ENCODE measurements at places on chromosomes 3 and 15.
A peak's percentile ranks its signal among the peaks of the same experiment; 100 is the strongest.

- no peak for DNase-seq
Measured at GRCh38 chr3:146542978-146543377, 1.4 kb downstream of the PLSCR1 start.

- no peak for DNase-seq
Measured at GRCh38 chr3:29754346-29754745, 473.5 kb downstream of the RBMS3 start.

- DNase-seq: no peak
Measured at GRCh38 chr3:117252208-117252607, 542.6 kb downstream of the TUSC7 start.

GRCh38 chr3:14307656-14308302 lies 94.6 kb upstream of the SLC6A6 start:
- DNase-seq: no peak

DNA sequence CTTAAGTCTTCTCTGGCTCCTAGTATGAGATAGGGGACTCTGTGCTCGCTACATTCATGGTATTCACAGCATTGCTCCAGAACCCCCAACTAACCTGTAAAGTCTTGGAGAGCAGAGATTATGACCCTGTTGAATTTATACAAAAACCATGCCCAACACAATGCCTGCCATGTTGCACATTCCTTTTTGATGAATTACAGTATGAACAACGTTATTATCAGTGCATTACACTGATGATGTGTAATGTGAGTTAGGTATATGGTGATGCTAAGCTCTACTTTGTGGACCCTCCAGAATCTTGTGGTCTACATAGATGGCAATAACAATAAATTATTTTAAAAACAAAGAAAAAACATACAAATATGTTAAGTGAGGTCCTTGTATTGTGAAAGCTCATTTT lies 64.3 kb downstream of the EOMES start:
- DNase-seq: no peak

DNA sequence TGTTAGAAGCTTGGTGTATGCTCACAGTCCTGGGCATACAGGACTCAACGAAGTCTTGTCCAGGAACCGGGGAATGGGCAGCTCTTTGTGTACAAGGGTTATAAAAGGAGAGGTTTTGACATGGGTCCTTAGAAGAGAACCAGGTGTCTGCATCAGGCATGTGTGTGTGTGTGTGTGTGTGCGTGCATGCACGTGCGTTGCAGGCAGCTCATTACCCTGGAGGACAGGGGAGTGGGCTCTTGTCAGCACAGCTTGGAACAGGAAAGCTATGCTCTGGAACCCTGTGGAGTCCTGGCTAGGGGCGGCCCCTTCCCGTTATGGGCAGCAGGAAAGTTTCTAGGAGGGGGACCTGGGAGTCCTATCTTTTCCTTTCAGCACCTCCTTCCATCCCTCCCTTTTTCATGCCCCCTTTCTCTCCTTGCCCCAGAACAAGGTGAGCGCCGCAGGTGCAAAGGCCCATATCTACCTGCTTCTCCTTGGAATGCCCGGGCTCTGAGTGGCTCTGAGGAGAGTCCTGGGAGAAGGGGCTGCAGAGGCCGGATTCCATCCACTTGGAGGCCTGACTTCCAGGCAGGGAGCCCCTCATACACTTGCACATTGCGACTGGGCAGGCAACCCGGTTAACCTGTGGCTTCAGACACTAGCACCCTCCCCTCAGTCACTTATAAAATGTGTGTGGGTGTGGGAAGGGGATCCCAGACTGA lies 33.9 kb upstream of the LCTL start:
- DNase-seq: no peak

DNA sequence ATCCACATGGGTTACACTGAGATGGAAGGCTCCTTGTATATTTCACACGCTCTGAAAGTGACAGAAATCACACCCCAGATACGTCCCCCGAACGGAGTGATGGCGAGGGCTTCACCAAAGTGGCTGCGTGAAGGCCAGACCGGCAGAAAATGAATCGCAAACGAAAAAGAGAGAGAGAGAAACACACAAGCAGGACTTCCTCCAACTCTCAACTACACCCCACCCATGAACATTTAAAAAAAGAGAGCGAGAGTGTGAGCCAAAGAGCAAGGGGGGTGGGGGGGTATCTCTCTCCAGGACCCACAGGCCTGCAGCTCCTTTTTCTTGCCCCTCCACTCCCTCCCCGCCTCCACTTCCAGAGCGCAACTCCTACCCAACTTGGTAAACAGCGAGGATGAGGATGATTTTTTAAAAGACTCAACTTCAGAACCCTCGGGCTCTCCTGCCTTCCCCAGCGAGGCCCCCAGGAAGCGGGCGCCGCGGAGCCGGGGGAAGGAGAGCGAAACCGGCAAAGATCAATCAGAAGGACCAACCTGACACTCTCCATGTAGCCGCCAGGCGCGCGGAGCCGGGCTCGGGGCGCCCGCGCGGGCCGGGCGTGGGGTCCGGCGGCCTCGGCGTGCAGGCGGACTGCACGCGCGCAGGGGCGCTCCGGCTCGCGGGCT lies 519.1 kb downstream of the FOXP1 start:
- DNase-seq: peak; percentile 65

- DNase-seq: no peak
Measured at GRCh38 chr15:63051156-63052066, 8.9 kb downstream of the TPM1 start.

- DNase-seq: no peak
Measured at GRCh38 chr3:64650715-64651114, 37.1 kb downstream of the ADAMTS9 start.

DNA sequence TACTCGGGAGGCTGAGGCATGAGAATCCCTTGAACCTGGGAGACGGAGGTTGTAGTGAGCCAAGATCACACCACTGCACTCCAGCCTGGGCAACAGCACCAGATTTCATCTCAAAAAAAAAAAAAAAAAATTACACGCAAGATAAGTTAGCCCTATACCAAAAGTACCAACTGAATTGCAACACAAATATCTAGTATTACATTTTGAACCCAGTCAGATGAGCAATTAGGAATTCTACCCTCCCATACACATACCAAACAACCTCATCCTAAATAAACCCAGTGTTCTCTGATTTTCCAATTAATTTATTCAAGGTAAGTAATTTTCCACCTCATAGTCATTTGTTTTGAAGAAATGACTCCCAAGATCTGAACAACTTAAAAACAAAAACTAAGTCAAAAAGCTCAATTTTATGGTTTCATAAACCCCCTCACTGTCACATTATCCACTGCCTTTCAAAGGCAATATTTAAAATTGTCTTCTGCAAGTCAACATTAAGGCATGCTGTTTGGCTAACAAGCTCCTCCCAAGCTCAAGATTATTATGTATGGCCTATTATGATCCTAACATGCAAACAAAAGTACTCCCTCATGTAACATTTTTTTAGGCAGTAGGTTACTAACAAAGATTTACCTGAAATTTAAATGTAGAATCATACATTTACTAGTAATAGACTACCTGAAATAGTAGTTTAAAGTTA lies 4.5 kb downstream of the RAF1 start:
- DNase-seq: no peak

- DNase-seq: no peak
Measured at GRCh38 chr15:63059573-63060216, 17.1 kb downstream of the TPM1 start.

- no peak for DNase-seq
Measured at GRCh38 chr15:98139337-98139736, 178.8 kb downstream of the ARRDC4 start.

- DNase-seq: no peak
Measured at GRCh38 chr15:37070686-37071085, 29.7 kb downstream of the MEIS2 start.

DNA sequence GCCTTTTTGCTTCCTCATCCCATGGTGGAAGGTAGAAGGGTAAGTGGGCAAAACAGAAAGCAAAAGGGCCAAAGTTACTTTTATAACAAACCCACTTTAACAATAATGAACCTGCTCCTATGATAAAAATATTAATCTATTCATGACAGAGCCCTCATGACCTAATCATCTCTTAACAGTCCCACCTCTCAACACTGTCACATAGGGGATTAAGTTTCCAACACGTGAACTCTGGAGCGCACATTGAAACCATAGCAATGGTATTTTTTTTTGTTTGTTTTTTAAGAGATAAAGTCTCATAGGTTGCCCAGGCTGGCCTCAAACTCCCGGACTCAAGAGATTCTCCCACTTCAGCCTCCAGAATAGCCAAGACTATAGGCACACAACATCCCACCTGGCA lies 30.7 kb downstream of the KATNBL1 start:
- DNase-seq: no peak

GRCh38 chr3:141471160-141471559 lies 15.7 kb upstream of the RASA2 start:
- no peak for DNase-seq

- DNase-seq: peak; percentile 30
Measured at GRCh38 chr15:53522991-53523390, 236.5 kb downstream of the WDR72 start.

- DNase-seq: no peak
Measured at GRCh38 chr15:70258369-70259027, 160.8 kb upstream of the TLE3 start.

DNA sequence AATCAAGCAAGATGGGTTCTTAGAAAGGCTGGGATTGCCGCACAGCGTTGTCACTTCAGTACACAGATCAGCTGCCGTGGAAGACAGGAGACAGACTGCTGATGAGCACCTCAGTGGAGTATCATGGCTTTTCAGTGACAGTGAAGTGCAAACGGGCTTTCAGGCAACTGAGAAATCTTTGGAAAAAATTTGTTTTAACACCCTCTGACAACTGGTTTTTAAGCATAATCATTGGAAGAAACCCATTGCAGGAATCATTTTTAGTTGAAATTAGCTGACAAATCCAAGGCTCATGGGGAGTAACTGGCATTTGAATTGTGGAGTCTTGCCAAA lies 418.8 kb downstream of the OTOL1 start:
- no peak for DNase-seq

DNA sequence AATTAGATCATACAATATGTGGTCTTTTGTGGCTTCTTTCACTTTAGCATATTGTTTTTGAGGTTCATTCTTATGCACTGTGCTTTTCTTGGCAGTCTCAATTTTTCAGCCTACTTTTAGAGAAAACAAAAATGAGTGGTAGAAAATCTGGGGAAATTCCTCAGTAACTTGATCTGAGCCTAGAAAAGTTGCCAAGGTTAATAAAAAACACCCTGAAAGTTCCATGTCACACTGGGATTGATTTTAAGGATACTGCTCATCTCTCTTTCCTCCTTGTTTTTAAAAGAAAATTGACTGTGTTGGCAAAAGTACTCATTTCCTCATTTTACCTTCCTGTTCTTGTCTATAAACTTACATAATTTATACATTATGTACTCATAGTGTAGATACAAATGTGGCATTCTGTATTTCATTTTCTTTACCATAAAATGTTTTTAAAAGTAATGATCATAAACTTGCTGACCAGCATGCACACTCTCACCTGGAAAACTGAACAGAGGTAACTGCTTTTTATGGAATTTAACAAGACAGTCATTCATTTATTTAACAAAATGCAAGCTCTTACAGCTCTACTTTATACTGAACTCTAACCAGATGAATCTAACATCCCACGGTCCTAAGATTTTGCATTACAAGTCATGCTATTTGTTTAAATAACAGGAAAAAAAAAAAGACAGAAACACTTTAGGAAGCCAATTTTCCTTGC lies 28.6 kb upstream of the SH3BP5 start:
- DNase-seq: no peak

DNA sequence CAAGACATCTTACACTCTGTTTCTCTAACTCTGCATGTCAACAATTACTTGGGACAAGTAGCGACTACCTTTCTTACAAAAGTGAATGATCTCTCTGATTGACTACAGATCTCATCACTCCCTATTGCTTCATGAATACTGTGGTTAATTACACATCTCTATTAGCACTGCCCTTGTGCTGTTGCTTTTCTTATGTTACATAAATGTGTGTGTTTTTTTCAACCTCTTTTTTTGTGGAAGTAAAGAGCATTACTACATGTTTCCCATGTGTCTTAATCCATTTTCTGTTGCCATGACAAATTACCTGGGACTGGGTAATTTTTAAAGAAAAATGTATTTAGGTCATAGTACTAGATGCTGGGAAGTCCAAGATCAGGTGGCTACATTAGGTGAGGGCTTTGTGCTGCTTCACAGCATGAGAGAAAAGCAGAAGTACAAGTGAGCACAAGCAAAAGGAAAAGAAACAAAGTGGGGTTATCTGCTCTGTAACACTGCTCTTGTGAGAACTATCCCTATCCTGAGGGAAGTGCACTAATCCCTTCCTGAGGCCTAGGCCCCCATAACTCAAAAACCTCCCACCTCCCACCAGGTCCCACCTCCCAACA lies 298.2 kb upstream of the SATB1 start:
- no peak for DNase-seq

- DNase-seq: peak; percentile 35
Measured at GRCh38 chr3:193960487-193961274, 175.3 kb upstream of the HES1 start.

DNA sequence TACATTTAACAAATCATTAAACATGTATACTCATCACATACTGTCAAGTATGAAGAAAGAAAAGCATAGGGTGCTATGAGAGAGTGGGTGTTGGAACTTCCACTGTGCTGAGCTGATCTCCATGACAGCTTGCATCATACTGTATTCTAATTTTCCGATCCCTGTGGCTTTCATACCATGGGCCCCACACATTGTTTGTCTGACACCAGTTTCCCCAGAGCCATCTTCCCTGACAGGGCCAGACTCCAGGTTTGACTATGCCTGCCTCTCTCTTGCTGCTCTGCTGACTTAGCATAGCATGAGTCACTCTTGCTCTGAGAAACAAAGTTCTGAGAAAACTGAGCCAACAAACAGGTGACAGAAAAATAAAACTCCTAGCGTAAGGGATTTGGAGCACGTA lies 37.0 kb upstream of the CASR start:
- DNase-seq: no peak

- DNase-seq: peak; percentile 12
Measured at GRCh38 chr3:105365391-105366325, 1.1 kb upstream of the ALCAM start.

DNA sequence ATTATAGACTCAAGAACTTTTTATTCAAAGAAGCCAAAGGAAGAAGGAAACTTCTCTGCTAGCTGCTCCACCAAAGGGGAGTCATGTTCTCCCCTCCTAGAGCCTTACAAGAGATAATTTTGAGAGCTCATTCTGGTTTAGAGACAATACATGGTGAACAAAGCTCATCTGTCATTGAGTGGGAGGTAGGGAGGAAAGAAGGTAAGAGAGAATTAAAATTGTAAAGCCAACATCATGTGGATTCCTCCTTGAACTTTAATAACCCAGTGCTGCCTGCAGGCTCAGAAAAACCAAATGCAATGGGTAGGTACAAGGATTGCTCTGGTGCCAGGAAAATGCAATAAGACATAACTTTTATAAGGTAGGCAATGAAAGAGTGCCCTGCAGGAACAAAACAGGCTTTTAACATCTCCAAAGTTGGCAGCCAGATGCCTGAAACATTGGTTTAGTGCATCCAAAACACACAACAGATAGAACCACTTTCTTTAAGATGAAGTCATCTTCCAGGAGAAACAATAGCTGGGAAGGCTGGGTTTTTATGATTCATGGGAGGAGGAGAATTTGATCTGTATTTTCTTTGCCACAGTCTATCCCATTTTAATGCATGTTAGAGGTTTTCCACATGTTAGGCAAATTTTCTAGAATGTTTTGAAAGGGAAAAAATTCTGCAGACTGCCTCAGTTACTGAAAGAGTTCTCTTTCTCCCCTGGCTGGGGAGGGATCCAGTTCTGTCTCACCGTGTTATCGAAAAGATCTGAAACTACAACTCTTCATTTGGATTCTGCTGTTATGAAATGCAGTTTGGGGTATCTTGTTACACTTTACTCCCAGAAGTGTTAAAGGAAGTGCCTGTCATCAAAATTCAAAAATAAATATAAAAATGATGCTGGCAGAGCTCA lies 11.3 kb upstream of the ARHGEF3 start:
- no peak for DNase-seq

- no peak for DNase-seq
Measured at GRCh38 chr3:143529018-143529478, 319.2 kb downstream of the SLC9A9 start.

GRCh38 chr3:126956866-126957650 lies 25.9 kb upstream of the PLXNA1 start:
- no peak for DNase-seq
